ENCODE measurements at places on chromosomes 2 and 18. TPM values are rescaled to one million over a fixed set of nuclear protein-coding genes. Genes with fewer than 3 reads are reported as not detected.

GRCh38 chr2:150880986-150881385 is 380.7 kb downstream of the RBM43 start:
- DNase-seq, result no peak

- no peak for DNase-seq
Observed at GRCh38 chr2:147182260-147182659, 662.6 kb upstream of the ACVR2A start.

- peak; percentile 59 for DNase-seq
Observed at GRCh38 chr18:76823587-76824011, 1.2 kb downstream of the ZNF236 start.

The SH3BP4 gene
- polyA plus RNA-seq, result 19.4 TPM

The IL36A gene
- polyA plus RNA-seq, result not detected

The RFX8 gene
- 1.9 TPM for polyA plus RNA-seq

DNA sequence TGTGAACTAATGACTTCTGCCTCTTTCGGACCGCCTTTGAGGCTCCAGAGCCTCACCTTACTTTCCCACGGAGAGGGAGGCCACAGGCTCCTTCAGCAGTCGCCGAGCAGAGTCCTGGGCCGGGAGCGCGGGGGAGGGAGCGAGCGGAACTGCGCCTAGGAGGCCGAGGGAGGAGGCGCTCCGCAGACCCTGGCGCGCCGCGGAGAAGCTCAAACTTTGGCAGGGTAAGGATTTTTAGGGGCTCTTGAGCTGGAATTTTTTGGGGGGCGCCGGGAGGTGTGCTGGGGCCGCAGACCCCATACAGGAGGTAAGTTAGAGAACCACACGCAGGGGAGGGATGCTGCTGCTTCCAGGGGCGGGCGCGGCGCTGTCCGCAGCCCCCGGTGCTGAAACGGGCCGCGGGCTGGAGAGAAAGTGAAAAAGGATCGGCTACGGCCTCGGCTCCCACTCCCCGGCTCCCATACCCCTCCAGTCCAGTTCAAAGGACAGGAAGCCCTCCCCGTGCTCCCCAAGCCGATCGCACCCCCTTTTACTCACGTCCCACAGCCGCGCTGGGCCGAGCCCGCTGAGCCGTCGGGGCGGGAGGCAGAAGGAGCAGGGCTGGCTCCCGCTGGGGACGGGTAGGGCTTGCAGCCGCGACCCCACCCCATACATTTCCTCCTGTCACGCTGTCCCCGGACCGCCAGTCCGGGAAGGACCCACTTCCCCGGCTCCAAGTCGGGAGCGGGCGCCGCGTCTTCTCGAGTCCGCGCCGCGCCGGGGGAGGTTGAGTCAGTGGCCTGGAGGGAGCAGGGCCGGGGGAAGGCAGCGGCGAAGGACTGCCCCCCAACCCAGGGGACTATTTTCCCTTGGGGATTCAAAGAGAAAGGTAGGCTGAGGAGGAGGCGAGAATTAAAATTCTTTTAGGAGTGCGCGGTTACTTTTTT is at the start of gene CNGA3:
TSS of gene CNGA3 (plus strand) at position 146 of the 926 bp plus-strand sequence. CDS start 23,520 bp downstream, outside the sequence.
- DNase-seq, result peak; percentile 26

GRCh38 chr2:27796791-27797765 is 25.6 kb downstream of the MRPL33 start:
- no peak for DNase-seq

- no peak for DNase-seq
Observed at GRCh38 chr18:26536032-26536431, 12.3 kb downstream of the KCTD1 start.

DNA sequence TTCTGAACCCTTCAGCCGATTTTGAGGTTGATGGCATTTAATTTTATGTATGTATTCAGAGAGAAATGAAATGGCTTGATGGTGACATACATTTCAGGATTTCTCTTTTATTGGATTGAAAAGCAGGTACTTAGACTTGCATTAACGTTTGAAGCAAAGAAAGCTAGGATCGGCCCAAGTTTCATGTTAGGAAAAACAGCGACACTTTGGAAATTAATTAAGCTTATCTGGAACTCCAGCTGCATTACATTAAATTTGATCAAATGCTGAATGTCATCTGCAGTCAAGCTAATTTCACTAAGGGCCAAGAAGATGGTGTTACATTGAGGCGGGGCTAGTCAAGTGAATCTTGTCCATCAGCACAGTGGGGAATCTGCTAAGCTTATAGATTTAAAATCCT is 441.8 kb downstream of the IRS1 start:
- no peak for DNase-seq

The RIT2 gene
- polyA plus RNA-seq, result not detected

- peak; percentile 15 for DNase-seq
Observed at GRCh38 chr2:112811841-112812306, 24.7 kb downstream of the IL1B start.

- no peak for DNase-seq
Observed at GRCh38 chr2:70797506-70797905, 7.1 kb upstream of the FIGLA start.

The CAPN14 gene
- polyA plus RNA-seq, result 0.09 TPM

DNA sequence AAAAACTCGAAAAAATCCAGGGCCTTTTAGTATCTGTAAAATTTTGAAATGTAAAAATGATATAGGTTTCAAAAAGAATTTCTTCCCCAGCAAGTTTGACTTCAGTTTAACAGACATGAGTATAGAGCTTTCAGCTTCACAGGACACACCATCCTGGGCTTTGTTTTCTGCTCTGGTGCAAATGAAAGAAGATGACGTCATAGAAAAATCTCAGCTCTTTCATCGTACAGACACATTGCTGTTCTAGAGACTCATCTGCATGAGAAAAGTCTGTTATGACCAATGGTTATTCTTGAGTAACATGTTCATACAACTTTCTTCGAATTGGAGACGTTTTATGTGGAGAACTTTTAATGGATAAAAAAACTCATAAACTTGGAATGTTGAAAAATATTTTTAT is 111.7 kb upstream of the DYNAP start:
- DNase-seq, result no peak

- DNase-seq, result no peak
Observed at GRCh38 chr2:150885236-150885635, 376.4 kb downstream of the RBM43 start.

GRCh38 chr2:113260991-113261390 is 17.7 kb downstream of the PAX8 start:
- DNase-seq, result no peak

The HYCC2 gene
- polyA plus RNA-seq, result 6.9 TPM

DNA sequence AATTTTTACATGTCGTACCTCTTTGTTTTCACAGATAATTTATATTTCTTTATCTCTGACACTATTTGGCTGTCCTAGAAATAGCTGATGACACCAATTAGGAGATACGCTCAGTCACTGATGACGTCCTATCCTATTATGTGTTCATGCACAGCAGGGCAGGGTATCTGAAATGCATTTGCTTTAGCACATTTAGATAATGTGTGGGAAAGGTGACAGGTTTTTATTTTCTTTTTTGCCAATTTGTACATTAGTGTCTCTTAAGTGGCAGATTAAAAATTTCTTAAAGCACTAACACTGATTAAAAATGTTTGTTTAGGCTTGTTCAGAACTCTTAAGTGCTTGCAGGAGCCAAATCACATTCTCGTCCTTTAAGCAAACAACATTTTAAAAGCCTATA is 39.7 kb downstream of the CDC42EP3 start:
- no peak for DNase-seq

The RAB17 gene
- polyA plus RNA-seq, result 1.6 TPM

The GPR55 gene
- not detected for polyA plus RNA-seq

The FASTKD1 gene
- 22.1 TPM for polyA plus RNA-seq

DNA sequence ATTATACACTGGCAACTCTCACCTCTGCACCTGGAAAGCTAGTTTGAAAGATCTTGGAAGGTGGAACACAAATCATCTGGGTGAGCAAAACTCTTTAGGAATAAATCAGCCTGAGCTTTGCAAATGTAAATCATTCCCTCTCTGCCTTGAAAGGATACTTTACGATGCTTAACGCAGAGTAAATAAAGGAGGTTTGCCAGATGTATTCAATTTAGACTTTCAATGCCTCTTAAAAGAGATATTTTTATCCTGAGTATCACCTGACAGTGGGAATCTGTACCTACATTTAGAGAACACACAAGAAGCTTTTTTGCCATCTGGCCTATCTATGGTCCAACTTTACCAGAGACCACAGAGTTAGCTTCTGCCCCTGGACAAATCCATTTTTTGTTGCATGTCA is 983.2 kb upstream of the CDH2 start:
- no peak for DNase-seq

The PDCD1 gene
- polyA plus RNA-seq, result 0.12 TPM

The IL36B gene
- polyA plus RNA-seq, result not detected

The PSD4 gene
- 1.6 TPM for polyA plus RNA-seq

The DSG3 gene
- 0.12 TPM for polyA plus RNA-seq

The FKBP1B gene
- polyA plus RNA-seq, result 2.5 TPM

DNA sequence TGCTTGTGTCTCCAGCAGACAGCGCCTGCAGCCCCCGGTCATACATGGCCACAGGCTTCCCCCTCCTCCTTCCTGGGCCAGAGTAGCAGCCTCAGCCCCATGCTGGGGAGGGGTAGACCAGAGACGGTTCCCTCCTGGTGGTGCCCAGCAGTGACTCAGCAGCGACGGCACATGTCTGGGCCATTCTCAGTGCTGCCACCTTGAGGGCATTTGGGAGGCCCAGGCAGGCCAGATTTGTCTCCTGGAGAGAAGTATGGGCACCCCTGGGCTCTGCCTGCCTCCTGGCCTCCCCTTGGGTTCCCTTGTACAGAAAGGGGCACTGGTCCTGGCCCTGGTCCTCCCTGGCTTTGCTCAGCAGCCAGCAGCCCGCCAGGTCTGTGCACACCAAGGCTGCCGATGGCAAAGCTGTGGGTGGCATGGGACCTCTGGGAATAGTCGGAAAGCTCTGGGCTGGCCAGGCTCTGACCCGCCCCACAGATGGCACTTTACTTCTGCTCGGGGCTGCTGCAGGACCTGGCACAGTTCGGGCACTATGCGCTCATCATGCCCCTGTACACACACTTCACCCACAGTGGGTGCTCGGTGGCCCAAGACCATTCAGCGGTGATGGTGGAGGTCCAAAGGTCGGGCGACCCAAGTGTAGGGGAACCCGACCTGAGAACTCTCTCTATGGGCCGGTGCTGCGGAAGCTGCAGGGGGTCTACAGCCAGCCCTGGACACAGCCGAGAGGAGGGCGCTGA is 11.4 kb upstream of the ALPI start:
- no peak for DNase-seq

The C1D gene
- 29.8 TPM for polyA plus RNA-seq

The AKAIN1 gene
- polyA plus RNA-seq, result not detected

GRCh38 chr2:239564587-239564986 is 163.8 kb upstream of the HDAC4 start:
- no peak for DNase-seq

- no peak for DNase-seq
Observed at GRCh38 chr18:47558110-47558750, 306.8 kb upstream of the SKOR2 start.

DNA sequence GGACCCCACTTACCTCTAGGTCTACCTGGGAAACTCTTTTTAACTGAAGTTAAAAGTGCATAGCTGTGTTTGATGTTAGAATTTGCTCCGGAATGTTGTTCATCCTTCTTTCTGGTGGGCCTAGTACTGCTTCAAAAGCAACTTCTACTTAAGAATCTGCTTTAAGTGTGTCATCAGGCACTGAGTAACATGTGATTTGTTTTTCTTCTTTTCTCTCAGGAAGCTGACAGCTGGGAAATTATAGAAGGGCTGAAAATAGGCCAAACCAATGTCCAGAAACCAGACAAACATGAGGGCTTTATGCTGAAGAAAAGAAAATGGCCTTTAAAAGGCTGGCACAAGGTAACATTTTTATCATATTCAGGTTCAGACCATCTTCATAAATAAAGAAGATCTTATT is 122.9 kb downstream of the PRKRA start:
- DNase-seq, result no peak

The ALPI gene
- polyA plus RNA-seq, result not detected

DNA sequence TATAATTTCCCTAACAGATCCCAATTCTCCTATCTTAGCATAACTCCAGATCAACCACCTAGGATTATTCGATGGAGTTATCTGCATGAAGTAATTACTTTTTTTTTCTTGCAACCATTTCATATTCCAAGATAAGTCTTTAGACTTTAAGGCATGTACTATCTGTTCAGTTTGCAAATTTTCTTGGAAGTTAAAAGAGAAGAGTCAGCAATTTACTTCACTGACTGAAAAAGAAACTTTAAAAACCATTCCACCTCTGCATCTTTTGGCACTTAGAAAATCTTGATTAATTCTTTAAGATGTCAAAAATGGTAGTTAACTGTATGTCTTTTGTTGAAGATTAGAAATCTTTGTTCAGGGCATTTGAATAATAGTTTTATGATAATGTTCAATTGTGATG is 830.5 kb upstream of the KLHL29 start:
- DNase-seq, result no peak

- DNase-seq, result no peak
Observed at GRCh38 chr18:29184654-29185053, 1007.7 kb upstream of the CDH2 start.

The TRAPPC8 gene
- 30.9 TPM for polyA plus RNA-seq

DNA sequence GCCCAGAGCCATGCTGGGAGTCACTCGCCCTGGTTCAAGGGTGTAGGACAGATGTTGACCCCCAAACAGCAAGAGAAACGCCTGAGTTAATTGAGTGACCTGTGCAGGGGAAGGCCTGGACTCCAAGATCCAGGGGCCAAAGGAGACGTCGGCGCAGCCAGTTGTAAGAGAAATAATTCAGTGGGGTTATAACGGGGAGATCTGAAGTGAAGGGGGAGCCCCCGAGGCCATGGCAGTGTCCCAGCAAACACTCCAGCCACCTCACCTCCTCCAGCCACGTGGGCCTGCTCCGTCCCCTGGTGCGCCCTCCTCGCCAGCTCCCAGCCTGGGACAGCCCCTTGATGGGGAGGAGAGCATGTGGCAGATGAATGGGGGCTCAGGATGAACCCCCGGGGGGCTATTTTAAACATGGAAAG is 130.7 kb upstream of the GPC1 start:
- DNase-seq, result no peak

GRCh38 chr2:202693503-202693902 is 58.7 kb downstream of the FAM117B start:
- DNase-seq, result no peak

DNA sequence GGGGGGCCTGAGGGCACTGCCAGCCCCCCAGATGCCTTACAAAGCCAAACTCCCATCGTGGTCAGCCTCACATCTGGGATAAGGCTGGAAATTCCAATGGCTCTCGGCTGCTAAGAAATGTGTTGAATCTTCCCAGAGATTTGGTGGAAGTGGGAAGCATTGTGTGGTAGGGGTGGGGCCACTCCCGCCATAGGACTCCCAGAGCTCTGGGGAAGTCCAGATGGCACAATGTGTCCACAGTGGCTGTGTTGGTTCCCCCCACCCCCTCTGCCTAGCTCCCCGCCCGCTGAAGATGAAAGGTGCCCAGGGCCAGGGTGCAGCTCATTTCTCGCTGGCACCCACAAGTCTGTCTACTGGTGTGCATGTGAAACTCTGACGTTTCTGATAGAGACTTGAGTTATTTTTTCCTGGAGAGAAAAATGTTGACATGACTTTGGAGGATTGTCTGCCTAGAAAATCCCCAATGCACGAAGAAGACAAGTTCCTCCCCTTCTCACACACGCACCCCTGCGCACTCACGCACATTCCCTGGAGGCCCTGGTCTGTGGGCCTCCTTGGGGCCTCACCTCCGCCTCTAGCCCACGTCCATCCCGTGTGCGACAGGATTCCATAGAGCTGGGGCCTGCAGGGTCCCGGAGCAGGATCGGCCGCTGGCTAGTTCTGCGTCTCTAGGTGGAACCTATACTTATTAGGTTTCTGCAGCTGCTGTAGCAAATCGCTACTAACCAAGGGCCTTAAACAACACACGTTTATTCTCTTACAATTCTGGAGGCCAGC is 199.1 kb downstream of the ZFP36L2 start:
- no peak for DNase-seq

- DNase-seq, result peak; percentile 91
Observed at GRCh38 chr2:238263204-238264071, 23.6 kb upstream of the HES6 start.

The PSMD1 gene
- polyA plus RNA-seq, result 69.0 TPM

- no peak for DNase-seq
Observed at GRCh38 chr2:51079945-51080344, 48.0 kb upstream of the NRXN1 start.

Measured in hindlimb muscle (tissue), 1 donor.